Kidney (tissue), 22 donors: ENCODE measurements at places on chromosomes 1 and 21. TPM values are rescaled to one million over a fixed set of nuclear protein-coding genes. Genes with fewer than 3 reads are reported as not detected.
A peak's percentile ranks its signal among the peaks of the same experiment; 100 is the strongest.

- H3K4me1 ChIP-seq, result no peaks in the 10 kb centered on the region
- no peaks in the 10 kb centered on the region for H3K27me3 ChIP-seq
- no peak overlapping the region for H3K4me3 ChIP-seq
Measured at GRCh38 chr21:24994717-24995116, 612.6 kb downstream of the MRPL39 start.

DNA sequence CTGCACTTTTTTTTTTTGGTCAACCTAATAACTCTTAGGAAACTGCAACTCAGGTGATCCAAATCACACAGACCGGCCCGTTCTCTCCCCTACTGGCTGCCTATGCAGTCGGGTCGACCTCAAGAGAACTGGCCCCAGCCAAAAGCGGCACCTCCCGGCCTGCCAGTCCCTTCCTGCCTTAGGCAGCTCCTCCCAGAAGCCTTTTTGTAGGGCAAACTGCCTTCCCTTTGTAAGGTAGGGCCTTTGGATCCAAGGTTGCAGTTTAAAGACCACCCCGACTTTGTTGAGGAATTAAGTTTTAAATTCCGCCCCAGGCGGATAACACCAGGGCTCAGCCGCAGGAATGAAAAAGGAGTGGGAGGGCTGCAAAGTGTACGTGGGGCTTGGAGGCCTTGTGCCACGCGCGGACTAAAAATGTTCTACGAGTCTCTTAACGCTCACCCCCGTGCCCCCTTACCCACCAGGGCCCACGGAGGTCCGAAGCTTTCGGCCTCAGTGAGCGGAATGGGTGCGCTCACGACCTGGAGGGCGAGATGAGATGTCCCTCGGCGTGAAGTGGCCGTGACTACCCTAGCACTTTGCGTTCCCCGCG lies 642 bp upstream of the ST3GAL3 start:
- peaks cover 14% of the 10 kb centered on the region for H3K36me3 ChIP-seq
- peak overlapping the region; percentile 76 for H3K4me3 ChIP-seq
- peaks cover 10% of the 10 kb centered on the region for H3K4me1 ChIP-seq

DNA sequence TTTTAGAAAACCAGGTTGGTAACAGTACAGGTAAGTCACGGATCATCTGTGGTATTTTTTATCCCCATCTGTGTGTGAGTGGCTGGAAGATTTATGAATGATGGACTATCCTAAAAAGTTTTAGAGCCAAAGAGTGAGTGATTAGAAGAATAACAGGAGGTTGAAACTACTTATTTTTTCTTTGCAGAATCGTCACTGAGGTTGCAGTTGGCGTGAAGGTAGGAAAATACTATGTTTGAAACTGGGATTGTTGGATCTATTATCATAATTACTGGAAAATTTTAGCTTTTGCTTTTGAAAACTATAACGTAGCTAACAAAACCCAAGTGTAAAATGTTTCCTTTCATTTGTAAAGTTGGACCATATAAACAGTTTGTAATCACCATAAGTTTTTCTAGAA lies 1.8 kb downstream of the PTBP2 start:
- peak overlapping the region; percentile 93 for H3K4me3 ChIP-seq
- no peaks in the 10 kb centered on the region for H3K27me3 ChIP-seq
- no peak for DNase-seq
- no peaks in the 10 kb centered on the region for H3K4me1 ChIP-seq

Gene ZNF648
- total RNA-seq, result not detected

- H3K36me3 ChIP-seq, result no peaks in the 10 kb centered on the region
- no peaks in the 10 kb centered on the region for H3K27me3 ChIP-seq
- no peak overlapping the region for H3K27ac ChIP-seq
- no peak for DNase-seq
- no peak overlapping the region for H3K4me3 ChIP-seq
Measured at GRCh38 chr1:24190983-24191461, 3.9 kb upstream of the IFNLR1 start.

DNA sequence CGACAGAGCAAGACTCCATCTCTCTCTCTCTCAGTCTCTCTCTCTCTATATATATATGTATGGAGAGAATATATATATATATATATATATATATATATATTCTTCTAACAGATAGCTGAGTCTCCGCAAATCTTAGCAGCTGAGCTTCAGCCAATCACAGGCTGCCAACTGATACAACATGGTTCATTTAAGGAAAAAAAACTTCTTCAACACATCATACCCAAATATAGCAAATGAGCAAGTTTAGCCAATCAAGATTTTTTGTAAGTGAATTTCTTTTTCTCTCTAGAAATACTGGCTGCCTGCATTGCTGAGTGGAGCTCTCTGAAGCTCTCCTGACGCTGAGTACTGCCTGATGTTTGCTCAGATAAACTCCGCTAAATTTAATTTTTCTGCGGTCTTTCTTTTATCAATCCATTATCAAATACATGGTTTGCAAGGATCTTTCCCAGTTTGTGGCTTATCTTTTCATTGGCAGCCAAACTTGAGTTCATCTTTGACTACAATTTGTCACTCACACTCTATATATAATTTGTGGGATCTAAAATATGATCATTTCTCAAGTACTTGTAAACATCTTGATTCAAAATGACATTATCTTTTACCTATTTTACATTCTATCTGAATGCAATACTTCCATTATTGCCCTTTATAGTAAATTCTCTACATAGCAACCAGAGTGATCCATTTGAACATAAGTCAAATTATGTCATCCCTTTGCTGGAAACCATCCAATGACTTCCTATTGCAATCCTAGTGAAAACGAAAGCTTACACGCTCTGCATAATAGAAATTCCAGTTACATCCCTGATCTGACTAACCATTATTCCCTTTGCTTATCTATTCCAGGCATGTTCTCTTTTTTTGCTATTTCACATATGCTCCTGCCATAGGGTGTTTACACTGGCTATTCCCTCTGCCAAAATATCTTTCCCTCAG lies 2131.7 kb downstream of the MRPL39 start:
- no peaks in the 10 kb centered on the region for H3K4me1 ChIP-seq
- H3K36me3 ChIP-seq, result no peaks in the 10 kb centered on the region
- no peak overlapping the region for H3K4me3 ChIP-seq
- H3K27me3 ChIP-seq, result no peaks in the 10 kb centered on the region
- no peak for DNase-seq
- no peak overlapping the region for H3K27ac ChIP-seq

Gene PADI2
- 6.0 TPM for total RNA-seq

DNA sequence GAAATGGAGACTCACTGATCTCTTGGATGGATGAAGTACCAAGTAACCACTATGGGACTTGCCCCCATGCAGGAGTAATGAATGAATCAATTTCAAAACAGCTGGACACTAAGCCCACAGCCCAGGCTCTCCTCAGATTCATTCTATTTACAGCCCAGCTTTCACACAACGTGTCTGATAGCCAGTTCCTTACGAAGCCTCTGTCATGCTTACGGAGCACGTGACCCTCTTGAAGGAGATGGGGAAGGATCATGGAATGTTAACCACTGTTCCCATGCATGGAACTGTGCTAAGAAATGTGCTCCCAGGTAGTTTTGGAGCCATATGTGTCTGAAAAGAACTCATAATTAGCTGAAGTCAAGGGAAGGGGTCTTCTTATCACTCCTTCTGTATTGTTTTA lies 124.1 kb downstream of the KIF26B start:
- H3K36me3 ChIP-seq, result peaks cover 2% of the 10 kb centered on the region
- H3K27ac ChIP-seq, result no peak overlapping the region
- H3K27me3 ChIP-seq, result no peaks in the 10 kb centered on the region
- no peaks in the 10 kb centered on the region for H3K4me1 ChIP-seq

GRCh38 chr1:181603735-181604410 lies 120.6 kb downstream of the CACNA1E start:
- H3K27me3 ChIP-seq, result no peaks in the 10 kb centered on the region
- no peak overlapping the region for H3K4me3 ChIP-seq
- no peaks in the 10 kb centered on the region for H3K4me1 ChIP-seq
- no peak overlapping the region for H3K27ac ChIP-seq
- no peaks in the 10 kb centered on the region for H3K36me3 ChIP-seq

Gene BEND5
- 11.6 TPM for total RNA-seq

Gene CCDC28B
- 4.0 TPM for total RNA-seq

DNA sequence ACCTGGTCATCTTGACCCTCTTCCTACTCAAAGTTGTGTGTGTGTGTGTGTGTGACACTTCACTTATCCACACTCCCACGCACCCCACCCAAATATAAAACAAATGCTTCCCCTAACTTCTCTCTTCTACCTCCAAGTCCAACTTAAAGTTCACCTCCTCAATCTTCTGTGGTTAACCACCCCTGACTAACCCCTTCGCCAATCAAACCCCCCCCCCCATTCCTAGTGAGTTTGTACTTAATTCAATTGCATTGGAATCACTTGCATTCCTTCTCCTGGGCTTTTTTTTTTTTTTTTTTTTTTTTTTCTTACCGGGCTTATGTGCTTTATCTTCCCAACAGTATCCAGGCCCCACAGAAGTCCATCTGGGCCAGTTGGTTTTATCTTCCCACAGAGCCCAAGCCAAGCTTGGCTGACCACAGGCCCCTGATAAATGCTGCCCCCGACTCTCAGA lies 78.4 kb downstream of the CD58 start:
- no peaks in the 10 kb centered on the region for H3K27me3 ChIP-seq
- H3K4me3 ChIP-seq, result peak overlapping the region; percentile 61
- no peak for DNase-seq
- no peaks in the 10 kb centered on the region for H3K36me3 ChIP-seq

Gene BTBD8
- total RNA-seq, result 5.8 TPM

DNA sequence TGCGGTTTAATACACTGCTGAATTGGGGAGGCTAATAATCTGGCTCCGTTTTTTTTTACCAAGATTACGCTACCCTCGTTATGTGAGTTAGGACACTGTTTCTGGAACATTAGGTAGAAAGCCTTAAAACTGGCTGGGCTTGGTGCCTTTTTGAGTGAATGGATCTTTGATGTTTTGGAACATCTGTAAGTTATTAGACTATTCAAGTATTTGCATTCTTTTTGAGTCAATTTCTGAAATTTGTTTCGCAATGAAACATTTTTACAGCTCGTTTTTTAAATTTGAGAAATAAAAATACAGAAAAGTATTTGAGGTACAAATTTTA lies 106.9 kb downstream of the LTN1 start:
- peak overlapping the region; percentile 97 for H3K4me3 ChIP-seq
- DNase-seq, result no peak
- H3K4me1 ChIP-seq, result no peaks in the 10 kb centered on the region
- H3K36me3 ChIP-seq, result no peaks in the 10 kb centered on the region
- no peak overlapping the region for H3K27ac ChIP-seq
- H3K27me3 ChIP-seq, result no peaks in the 10 kb centered on the region

GRCh38 chr1:24191860-24192259 lies 4.8 kb upstream of the IFNLR1 start:
- no peaks in the 10 kb centered on the region for H3K27me3 ChIP-seq
- no peaks in the 10 kb centered on the region for H3K36me3 ChIP-seq
- H3K27ac ChIP-seq, result no peak overlapping the region
- H3K4me1 ChIP-seq, result peaks cover 4% of the 10 kb centered on the region
- DNase-seq, result no peak

GRCh38 chr1:72433591-72433990 lies 151.3 kb upstream of the NEGR1 start:
- H3K4me3 ChIP-seq, result no peak overlapping the region
- no peaks in the 10 kb centered on the region for H3K36me3 ChIP-seq
- no peaks in the 10 kb centered on the region for H3K4me1 ChIP-seq
- H3K27ac ChIP-seq, result no peak overlapping the region

DNA sequence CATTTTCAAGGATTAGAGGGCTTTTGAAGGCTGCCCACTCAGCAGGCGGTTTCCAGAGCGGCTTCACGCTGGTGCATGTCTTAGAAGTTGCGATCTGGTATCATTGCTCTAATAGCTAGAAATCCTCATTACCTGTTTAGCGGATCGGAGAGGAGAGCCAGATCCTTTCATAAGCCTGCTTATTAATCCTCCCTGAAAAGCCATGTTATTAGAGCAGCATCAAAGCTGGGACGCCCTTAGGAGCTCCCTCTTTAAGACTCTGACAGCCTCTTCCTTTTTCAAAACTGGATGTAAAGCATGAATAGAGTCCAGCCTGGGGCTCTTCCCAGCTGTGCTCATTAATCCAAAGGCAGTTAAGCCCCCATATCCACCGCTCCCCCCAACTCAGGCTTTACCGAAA lies 13.9 kb upstream of the CTSE start:
- H3K36me3 ChIP-seq, result no peaks in the 10 kb centered on the region
- H3K4me1 ChIP-seq, result no peaks in the 10 kb centered on the region

Gene RNU1-1
- total RNA-seq, result 8,605 TPM

Gene NBPF10
- total RNA-seq, result 3.8 TPM

- H3K27me3 ChIP-seq, result no peaks in the 10 kb centered on the region
- no peaks in the 10 kb centered on the region for H3K36me3 ChIP-seq
- no peak for DNase-seq
- no peak overlapping the region for H3K4me3 ChIP-seq
Measured at GRCh38 chr1:186792870-186793581, 35.7 kb upstream of the PLA2G4A start.

Gene RHOU
- total RNA-seq, result 22.1 TPM

Gene DIRAS3
- 8.8 TPM for total RNA-seq

GRCh38 chr1:119219711-119220110 lies 79.3 kb upstream of the WARS2 start:
- H3K4me3 ChIP-seq, result no peak overlapping the region
- no peaks in the 10 kb centered on the region for H3K36me3 ChIP-seq
- no peaks in the 10 kb centered on the region for H3K4me1 ChIP-seq
- H3K27ac ChIP-seq, result no peak overlapping the region
- no peaks in the 10 kb centered on the region for H3K27me3 ChIP-seq
- DNase-seq, result no peak

Gene MYBPH
- total RNA-seq, result not detected

DNA sequence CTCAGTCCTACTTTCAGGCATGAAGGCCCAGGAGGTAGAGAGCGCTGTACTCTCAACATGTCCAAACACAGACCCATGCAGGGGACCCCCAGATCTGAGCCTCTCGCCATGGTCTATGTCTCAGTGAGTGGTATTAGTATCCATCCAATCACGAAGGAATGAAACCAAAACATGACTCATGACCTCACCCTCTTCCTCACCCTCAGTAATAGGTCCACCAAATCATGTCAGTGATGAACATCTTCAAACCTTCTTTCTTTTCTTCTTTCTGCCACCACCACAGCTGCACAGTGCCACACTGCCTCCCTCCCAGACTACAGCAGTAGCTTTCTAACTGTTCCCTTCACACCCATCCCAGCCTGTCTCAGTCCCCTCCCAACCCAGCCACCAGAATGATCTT lies 16.8 kb downstream of the C1orf116 start:
- no peak overlapping the region for H3K4me3 ChIP-seq
- DNase-seq, result no peak
- H3K4me1 ChIP-seq, result no peaks in the 10 kb centered on the region
- no peak overlapping the region for H3K27ac ChIP-seq
